CD4-positive, CD25-positive, alpha-beta regulatory T cell (primary cell): ENCODE measurements at places on chromosomes 12 and 14.

- no peak overlapping the region for H3K4me3 ChIP-seq
- no peaks in the 10 kb centered on the region for H3K4me1 ChIP-seq
- no peak overlapping the region for H3K27ac ChIP-seq
- no peaks in the 10 kb centered on the region for H3K27me3 ChIP-seq
- no peaks in the 10 kb centered on the region for H3K36me3 ChIP-seq
Measured at GRCh38 chr12:114368685-114369452, 37.1 kb downstream of the TBX5 start.

DNA sequence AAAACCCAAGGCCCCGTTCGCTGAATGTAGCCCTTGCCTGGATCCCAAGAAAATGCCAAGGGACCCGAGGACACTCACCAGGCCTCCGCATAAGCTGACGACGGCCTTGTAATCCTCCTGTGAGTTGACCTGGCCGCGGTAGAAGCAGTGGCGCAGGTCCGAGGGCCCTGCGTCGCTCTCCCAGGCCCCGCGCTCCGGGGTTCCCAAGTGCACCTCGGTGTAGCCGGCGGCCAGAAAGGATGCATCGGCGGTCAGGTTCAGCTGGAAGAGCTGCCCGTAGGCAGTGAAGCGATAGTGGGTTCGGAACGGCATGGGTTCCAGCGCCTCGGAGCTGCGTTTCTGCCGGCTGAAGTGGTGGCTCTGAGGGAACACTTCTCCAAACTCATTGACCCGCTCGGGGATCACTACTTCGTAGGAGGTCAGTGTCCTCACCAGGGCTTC, 1.2 kb downstream of the ADAMTS20 start:
- H3K4me3 ChIP-seq, result no peak overlapping the region
- DNase-seq, result no peak

DNA sequence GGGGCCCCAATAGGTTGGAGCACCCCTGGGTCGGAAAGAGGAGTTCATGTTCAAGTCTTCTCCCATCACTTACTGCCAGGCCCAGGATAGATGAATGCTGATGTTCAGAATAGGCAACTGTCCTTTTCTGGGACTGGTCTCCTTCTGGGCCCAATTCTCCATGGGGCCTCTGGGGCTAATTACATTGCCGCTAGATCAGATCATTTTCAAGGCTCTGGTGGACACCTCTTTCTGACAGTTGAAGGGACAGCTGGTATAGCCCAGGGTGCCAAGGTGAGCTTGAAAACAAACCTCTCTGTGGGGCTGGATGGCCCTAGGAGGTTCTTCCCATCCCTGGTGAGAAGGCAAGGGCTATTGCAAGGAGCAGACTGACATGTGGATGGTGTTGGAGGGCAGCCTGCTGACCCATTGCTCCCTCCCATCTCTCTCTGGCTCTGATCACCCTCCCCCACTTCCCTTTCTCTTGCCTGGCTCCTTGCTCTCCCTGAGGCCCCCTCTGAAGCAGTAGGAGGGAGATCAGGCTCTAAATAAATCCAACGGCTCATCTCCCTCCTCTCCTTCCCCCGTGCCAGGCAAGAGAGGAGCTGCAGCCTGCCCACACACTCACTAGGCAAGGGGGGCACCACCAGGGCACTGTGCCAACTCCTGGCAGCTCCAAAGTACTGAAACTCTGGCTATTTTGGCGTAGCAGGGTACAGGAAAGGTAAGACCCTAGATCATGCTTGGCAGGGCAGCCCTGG, 1.9 kb downstream of the CACNB3 start:
- no peak overlapping the region for H3K27ac ChIP-seq
- H3K4me3 ChIP-seq, result no peak overlapping the region
- no peak for DNase-seq
- H3K36me3 ChIP-seq, result no peaks in the 10 kb centered on the region
- no peaks in the 10 kb centered on the region for H3K27me3 ChIP-seq

DNA sequence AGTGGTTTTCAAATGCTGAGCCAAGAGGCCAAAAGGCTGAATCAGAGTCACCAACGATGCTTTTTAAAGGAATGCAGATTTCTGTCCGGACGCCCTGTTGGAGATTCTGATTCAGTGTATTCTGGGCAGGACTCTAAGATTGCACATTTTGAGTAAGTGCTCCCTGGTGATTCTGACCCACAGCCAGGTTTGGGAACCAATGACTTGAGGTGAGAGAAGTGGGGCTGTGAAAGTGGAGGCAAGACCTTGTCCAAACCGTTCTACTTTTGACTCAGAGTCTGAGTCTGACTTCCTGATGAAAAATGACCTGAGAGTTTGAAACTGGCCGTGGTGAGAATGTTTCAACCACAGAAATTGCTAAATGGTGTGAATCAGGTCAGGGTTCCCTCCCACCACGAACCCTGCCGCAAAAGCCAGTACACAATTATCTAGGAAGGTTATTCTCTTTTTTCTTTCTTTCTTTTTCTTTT, 90.2 kb downstream of the NTN4 start:
- H3K4me3 ChIP-seq, result no peak overlapping the region
- no peak overlapping the region for H3K27ac ChIP-seq
- H3K27me3 ChIP-seq, result no peaks in the 10 kb centered on the region
- DNase-seq, result no peak
- no peaks in the 10 kb centered on the region for H3K36me3 ChIP-seq
